ENCODE measurements at places on chromosomes 1 and 21.

DNA sequence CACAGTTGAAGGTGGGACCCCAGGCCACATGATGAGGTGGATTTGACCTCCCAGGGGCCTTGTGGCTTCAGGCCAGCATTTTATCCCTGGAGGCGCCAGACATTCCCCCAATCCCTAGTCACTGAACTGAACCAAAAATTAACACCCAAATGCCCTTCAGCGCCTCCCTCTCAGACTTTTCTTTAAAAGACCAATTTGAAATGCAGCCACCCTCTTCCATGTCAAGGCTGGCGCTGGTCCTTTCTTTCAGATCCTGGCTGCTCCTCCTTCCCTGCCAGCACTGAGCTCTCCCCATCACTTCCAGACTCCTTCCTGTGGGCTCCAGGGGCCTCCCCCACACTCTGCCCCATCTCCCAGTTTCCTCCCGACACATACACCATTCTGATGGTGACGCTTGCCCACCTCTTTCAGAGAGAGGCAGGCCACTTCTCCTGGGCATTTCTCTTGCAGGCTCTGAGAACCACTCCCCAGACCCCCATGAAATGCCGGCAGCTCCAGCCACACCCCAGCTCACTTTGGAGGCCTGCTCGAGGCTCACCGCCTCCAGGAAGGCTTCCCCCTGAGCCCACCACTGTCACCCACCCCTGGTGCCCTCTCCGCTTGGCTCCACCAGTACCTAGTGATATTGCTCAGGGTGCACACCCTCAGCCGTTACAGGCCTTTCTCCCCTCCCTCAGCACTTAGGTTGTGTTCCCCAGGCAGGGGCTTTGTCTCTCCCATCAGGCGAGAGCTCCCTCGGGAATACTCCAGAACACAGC, 27.0 kb downstream of the NAV1 start:
- no peak for DNase-seq

DNA sequence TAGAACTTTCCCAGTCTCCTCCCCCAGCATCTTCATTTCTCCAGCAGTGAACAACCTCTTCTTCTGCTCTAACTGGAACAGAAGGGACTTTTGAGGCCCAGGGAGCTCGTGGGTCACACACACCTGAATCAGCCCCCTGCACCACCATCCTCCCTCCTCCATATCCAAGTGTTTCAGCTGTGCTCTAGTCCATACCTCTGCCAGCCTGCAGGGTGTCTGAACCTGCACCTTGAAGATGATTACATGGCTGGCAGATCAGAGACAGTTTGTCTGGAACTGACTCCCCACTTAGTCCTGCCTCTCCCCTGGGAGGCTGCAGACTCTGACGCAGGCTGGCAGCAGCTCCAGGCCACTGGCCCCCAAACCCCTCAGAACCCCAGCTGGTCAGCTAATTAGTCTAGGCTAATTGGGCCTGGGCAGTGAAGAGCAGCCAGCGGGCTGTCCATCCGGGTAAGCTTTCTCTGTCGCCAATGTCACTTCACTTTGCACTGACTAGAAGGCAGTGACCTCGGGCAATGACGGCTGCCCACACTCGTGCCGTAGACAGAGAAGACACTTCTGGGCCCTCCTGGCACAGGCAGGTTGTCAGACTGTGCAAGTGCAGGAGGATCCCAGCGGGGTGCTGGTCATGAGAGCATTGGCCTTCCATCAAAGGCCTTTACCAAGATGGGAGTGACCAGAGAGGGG, 12.2 kb downstream of the CAMK1G start:
- DNase-seq = no peak

- no peak for DNase-seq
These were observed 336.2 kb upstream of the SGIP1 start for GRCh38 chr1:66197785-66198184.

DNA sequence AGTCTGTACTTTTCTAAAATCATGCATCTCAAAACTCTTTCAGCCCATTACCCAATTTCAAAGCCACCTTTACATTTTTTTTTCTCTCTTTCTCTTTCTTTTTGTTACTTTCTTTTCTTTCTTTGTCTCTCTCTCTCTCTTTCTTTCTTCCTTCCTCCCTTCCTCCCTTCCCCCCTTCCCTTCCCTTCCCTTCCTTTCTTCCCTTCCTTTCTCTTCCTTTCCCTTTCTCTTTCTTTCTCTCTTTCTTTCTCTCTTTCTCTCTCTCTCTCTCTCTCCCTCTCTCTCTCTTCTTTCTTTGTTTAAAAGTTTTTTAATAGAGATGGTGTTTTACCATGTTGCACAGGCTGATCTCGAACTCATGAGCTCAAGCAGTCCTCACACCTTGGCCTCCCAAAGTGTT, 11.5 kb downstream of the ZMYM4 start:
- no peak for DNase-seq

- peak; percentile 85 for DNase-seq
These were observed 700 bp upstream of the KMO start for GRCh38 chr1:241531195-241532161.

GRCh38 chr1:94384485-94385265, 33.5 kb upstream of the ABCD3 start:
- DNase-seq = no peak

- DNase-seq = no peak
These were observed 4.1 kb downstream of the CRYZ start for GRCh38 chr1:74728736-74729135.

All from NB4 (cell line).